Natural killer cell treated with Interleukin-12 subunit alpha and Interleukin-12 subunit beta and Interleukin-15 and Interleukin-18, amount 100 ng/mL, for 72 hours (primary cell): ENCODE measurements at places on chromosomes 13 and 19.
A peak's percentile ranks its signal among the peaks of the same experiment; 100 is the strongest.

GRCh38 chr13:21336609-21337349 is 122.3 kb downstream of the ZDHHC20 start:
- H3K4me1 ChIP-seq: peaks cover 3% of the 10 kb centered on the region
- no peak overlapping the region for H3K4me3 ChIP-seq
- DNase-seq: no peak
- no peaks in the 10 kb centered on the region for H3K36me3 ChIP-seq

GRCh38 chr19:54114340-54115108 is 933 bp downstream of the TFPT start:
- peaks cover 10% of the 10 kb centered on the region for H3K36me3 ChIP-seq
- peak overlapping the region; percentile 78 for H3K27ac ChIP-seq
- H3K27me3 ChIP-seq: no peaks in the 10 kb centered on the region
- DNase-seq: peak; percentile 77
- H3K4me3 ChIP-seq: peak overlapping the region; percentile 94

- H3K4me3 ChIP-seq: no peak overlapping the region
- DNase-seq: no peak
- H3K27ac ChIP-seq: no peak overlapping the region
- H3K4me1 ChIP-seq: peaks cover 40% of the 10 kb centered on the region
- H3K36me3 ChIP-seq: no peaks in the 10 kb centered on the region
Observed at GRCh38 chr13:50358231-50359040, 343.2 kb downstream of the KCNRG start.

DNA sequence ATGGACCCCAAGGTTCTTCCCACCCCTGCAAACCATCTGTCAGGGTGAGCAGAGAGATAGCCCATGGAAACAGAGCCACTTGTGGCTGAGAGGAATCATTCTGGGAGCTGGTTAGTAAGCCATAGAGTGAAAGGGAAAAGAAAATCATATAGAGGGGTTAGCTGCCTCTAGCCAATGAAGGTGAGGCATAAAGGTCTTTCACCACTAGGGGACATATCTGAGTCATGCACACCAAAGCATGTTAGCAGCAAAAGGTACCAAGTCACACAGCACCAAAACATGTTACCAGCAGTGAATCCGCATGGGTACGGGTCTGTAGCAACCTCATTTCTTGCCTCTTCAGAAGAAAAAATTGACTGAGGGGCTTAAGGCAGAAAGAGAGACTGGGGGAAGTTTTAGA is 76.7 kb upstream of the ZNF43 start:
- H3K4me1 ChIP-seq: no peaks in the 10 kb centered on the region
- no peak overlapping the region for H3K27ac ChIP-seq
- H3K4me3 ChIP-seq: no peak overlapping the region
- no peaks in the 10 kb centered on the region for H3K27me3 ChIP-seq
- H3K36me3 ChIP-seq: no peaks in the 10 kb centered on the region

DNA sequence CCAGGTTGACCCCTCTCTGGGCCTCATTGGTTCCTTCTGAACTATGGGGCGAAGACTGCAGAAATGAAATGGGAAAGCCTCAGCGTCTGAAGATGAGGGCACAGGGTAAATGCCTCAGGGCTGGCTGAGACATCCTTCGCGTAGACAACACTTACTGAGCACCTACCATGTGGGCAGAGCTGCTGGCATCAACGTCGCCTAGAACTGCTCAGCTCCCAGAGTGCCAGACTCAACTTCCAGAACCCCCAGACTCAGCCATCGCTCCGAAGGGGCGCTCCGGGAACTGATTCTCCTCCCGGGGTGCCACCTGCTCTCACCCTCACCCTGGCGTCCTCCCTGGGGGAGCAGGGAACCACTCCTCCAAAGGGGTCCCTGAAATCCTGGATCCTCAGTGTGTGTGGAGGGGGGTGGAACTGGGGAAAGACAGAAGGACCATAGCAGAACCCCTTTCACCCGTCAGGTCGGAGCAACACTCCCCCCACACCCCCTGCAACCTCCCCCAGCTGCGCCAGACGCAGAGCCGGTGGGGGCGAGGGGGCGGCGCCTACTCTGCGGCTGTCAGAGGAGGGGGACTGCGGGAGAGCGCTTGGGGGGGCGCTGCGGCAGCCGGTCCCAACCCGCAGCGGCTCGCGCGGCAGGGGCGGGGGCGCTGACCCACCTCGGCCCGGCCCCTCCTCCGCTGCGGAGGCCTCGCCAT is 8.2 kb upstream of the NFIC start:
- no peaks in the 10 kb centered on the region for H3K36me3 ChIP-seq
- H3K4me1 ChIP-seq: peaks cover 30% of the 10 kb centered on the region
- DNase-seq: no peak
- H3K4me3 ChIP-seq: peak overlapping the region; percentile 77
- H3K27me3 ChIP-seq: no peaks in the 10 kb centered on the region

GRCh38 chr13:103101500-103101899 is 35.3 kb upstream of the SLC10A2 start:
- no peak overlapping the region for H3K27ac ChIP-seq
- H3K27me3 ChIP-seq: no peaks in the 10 kb centered on the region
- no peak for DNase-seq

GRCh38 chr19:4456843-4457653 is 546 bp downstream of the UBXN6 start:
- H3K27ac ChIP-seq: peak overlapping the region; percentile 87
- no peak for DNase-seq
- H3K27me3 ChIP-seq: no peaks in the 10 kb centered on the region
- peaks cover 16% of the 10 kb centered on the region for H3K4me1 ChIP-seq
- no peaks in the 10 kb centered on the region for H3K36me3 ChIP-seq

- H3K4me3 ChIP-seq: no peak overlapping the region
- DNase-seq: no peak
- H3K27me3 ChIP-seq: no peaks in the 10 kb centered on the region
Observed at GRCh38 chr13:20497006-20497775, 28.5 kb downstream of the CRYL1 start.

- H3K27ac ChIP-seq: peak overlapping the region; percentile 50
- H3K4me1 ChIP-seq: peaks cover 31% of the 10 kb centered on the region
- H3K4me3 ChIP-seq: no peak overlapping the region
Observed at GRCh38 chr13:48583859-48584311, 51.0 kb upstream of the RCBTB2 start.

GRCh38 chr19:49447485-49448431 is 3.9 kb downstream of the PIH1D1 start:
- H3K27ac ChIP-seq: no peak overlapping the region
- H3K27me3 ChIP-seq: peaks cover under 1% of the 10 kb centered on the region
- H3K4me1 ChIP-seq: peaks cover 48% of the 10 kb centered on the region
- H3K36me3 ChIP-seq: peaks cover 23% of the 10 kb centered on the region

GRCh38 chr19:522726-523125 is 8.8 kb upstream of the CDC34 start:
- DNase-seq: no peak
- no peak overlapping the region for H3K27ac ChIP-seq
- no peaks in the 10 kb centered on the region for H3K27me3 ChIP-seq
- H3K4me1 ChIP-seq: no peaks in the 10 kb centered on the region
- no peak overlapping the region for H3K4me3 ChIP-seq
- no peaks in the 10 kb centered on the region for H3K36me3 ChIP-seq

GRCh38 chr19:3292958-3293529 is 68.6 kb downstream of the CELF5 start:
- no peaks in the 10 kb centered on the region for H3K4me1 ChIP-seq
- H3K27me3 ChIP-seq: peaks cover 4% of the 10 kb centered on the region
- no peak for DNase-seq
- H3K4me3 ChIP-seq: no peak overlapping the region
- H3K27ac ChIP-seq: no peak overlapping the region

DNA sequence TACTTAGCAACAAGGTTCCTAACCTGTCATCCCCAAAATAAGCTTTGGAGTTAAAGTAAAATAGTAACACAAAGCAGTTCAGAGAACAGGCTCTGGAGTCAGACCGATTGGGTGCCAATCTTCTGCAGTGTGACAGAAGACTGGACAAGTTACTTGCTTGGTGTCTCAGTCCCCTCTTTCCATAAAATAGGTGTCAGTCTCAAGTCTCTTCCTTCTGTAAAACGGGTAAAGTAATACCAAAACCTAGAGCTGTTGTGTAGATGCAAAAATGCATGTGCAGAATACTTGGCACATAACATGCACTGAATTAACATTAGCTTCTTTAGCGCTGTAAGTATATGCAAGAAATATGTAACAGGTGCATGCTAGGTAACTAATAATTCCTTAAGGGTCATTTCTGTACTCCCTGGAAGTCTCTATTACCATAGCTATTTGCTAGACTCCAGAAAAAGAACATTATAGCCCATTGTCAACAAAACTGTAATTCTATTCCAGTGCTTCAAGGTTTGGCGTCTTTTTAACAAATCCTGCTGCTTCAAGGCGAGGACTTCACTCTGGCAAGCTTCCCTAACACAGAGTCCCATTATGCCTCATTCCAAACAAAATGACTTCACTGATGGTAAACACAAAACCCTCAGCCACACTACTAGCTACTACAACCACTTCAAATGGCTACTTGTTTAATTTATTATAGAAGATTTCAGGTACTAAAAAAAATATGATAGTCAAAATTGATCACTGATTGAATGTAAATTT is 32.8 kb downstream of the ELF1 start:
- peaks cover 9% of the 10 kb centered on the region for H3K36me3 ChIP-seq
- H3K27me3 ChIP-seq: no peaks in the 10 kb centered on the region
- H3K27ac ChIP-seq: peak overlapping the region; percentile 100
- peaks cover 57% of the 10 kb centered on the region for H3K4me1 ChIP-seq
- no peak for DNase-seq
- H3K4me3 ChIP-seq: peak overlapping the region; percentile 90

GRCh38 chr13:32310134-32310706 is 4.9 kb downstream of the ZAR1L start:
- H3K36me3 ChIP-seq: no peaks in the 10 kb centered on the region
- no peak for DNase-seq
- H3K27me3 ChIP-seq: peaks cover 4% of the 10 kb centered on the region
- H3K4me1 ChIP-seq: peaks cover 28% of the 10 kb centered on the region
- peak overlapping the region; percentile 59 for H3K4me3 ChIP-seq

- H3K4me1 ChIP-seq: no peaks in the 10 kb centered on the region
- no peak overlapping the region for H3K27ac ChIP-seq
- no peak for DNase-seq
- no peaks in the 10 kb centered on the region for H3K36me3 ChIP-seq
Observed at GRCh38 chr13:33526718-33527117, 241.2 kb upstream of the STARD13 start.

DNA sequence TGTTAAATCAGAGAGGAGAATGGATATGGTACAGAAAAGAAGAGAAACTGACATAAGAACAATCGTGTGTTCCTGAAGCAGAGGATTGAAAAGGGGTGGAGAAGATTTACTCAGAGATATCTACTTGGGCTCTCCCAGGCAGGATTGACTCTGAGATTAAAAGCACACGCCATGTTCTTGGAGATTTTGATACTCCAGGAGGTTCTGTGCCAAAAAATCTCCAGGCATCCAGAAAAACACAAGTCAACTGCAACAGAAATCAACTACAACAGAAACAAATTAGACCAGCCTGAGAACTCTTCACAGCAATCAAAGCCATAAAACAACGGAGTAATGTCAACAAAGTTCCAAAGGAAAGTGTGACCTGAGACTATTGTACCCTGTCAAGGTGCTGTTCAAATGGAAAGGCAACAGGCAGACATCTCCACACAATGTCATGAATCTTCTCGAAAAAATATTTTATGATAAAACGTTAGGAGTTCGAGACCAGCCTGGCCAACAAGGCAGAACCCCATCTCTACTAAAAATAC is 104.2 kb downstream of the UBL3 start:
- H3K36me3 ChIP-seq: no peaks in the 10 kb centered on the region
- H3K4me1 ChIP-seq: no peaks in the 10 kb centered on the region
- no peak overlapping the region for H3K27ac ChIP-seq
- H3K27me3 ChIP-seq: peaks cover 21% of the 10 kb centered on the region
- no peak overlapping the region for H3K4me3 ChIP-seq

- no peak overlapping the region for H3K4me3 ChIP-seq
- no peaks in the 10 kb centered on the region for H3K4me1 ChIP-seq
- H3K36me3 ChIP-seq: no peaks in the 10 kb centered on the region
- no peak for DNase-seq
- H3K27ac ChIP-seq: no peak overlapping the region
Observed at GRCh38 chr19:30923621-30924020, 425.6 kb downstream of the TSHZ3 start.

- H3K27ac ChIP-seq: no peak overlapping the region
- no peak overlapping the region for H3K4me3 ChIP-seq
- DNase-seq: no peak
- H3K36me3 ChIP-seq: no peaks in the 10 kb centered on the region
- peaks cover 7% of the 10 kb centered on the region for H3K4me1 ChIP-seq
Observed at GRCh38 chr13:31191748-31192147, 8.0 kb upstream of the B3GLCT start.

DNA sequence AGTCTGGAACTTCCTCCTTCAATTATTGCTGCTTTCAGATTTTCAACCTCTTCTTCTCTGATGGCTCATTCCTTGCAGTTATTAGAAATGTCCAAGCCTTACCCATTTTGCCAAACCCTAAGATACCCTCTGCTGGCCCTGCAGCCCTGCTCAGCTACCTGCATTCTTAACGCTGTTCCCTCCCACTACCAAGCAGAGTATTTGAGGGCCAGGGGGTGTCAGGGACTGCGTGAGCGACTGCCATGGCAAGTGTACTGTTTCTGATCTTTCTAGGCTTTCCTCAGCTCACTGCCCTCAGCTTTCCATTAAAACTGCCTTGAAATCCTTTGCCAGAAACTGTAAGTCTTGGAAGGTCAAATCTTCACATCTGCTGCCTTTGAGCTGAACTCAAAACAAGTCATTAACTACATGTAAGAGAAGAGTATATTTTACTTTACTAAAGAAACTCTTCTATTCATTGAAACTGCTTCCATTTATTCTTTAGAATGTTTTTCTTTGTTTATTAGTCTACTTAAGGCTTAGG is 41.0 kb downstream of the HS6ST3 start:
- no peaks in the 10 kb centered on the region for H3K27me3 ChIP-seq
- no peaks in the 10 kb centered on the region for H3K36me3 ChIP-seq
- no peak for DNase-seq

GRCh38 chr19:47231215-47232054 is 436 bp upstream of the BBC3 start:
- peaks cover 3% of the 10 kb centered on the region for H3K27me3 ChIP-seq
- peaks cover 19% of the 10 kb centered on the region for H3K4me1 ChIP-seq
- H3K4me3 ChIP-seq: peak overlapping the region; percentile 85
- peak; percentile 94 for DNase-seq
- H3K36me3 ChIP-seq: no peaks in the 10 kb centered on the region

GRCh38 chr13:110808138-110808537 is 94.6 kb downstream of the ING1 start:
- no peaks in the 10 kb centered on the region for H3K36me3 ChIP-seq
- no peak overlapping the region for H3K4me3 ChIP-seq
- H3K4me1 ChIP-seq: peaks cover 3% of the 10 kb centered on the region
- no peak for DNase-seq

DNA sequence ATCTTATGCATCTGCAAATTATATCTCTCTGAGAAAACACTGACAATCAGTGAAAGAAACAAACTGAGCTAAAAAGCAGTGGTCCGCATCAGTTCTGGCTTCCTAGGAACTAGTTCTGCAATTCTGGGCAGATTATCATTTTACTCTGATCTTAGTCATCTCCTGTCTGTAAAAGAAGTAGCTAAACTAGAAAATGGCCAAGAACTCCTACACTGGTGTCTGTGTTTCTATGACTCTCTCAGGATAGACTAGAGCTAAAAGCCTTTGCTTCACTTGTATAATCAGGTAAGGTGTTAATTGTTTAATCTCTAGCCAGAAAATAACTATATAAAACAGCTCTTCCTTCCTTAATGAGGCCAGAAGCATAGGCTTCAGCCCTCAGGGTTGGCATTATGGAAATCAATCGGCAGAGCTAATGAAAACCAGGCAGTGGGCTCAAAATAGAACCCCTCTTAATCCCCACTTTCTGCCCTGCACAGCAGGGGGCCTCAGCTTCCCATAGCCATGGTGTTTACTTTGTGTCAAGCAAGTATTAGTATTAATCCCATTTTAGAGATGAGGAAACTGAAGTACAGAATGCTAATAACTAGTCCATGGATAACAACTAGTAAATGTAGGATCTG is 459.2 kb downstream of the FGF14 start:
- no peak overlapping the region for H3K27ac ChIP-seq
- DNase-seq: no peak
- H3K4me3 ChIP-seq: no peak overlapping the region
- H3K27me3 ChIP-seq: no peaks in the 10 kb centered on the region
